Activated CD4-positive, alpha-beta T cell treated with anti-CD3 and anti-CD28 coated beads for 36 hours (primary cell): ENCODE measurements at places on chromosomes 1 and 21. TPM values are rescaled to one million over a fixed set of nuclear protein-coding genes. Genes with fewer than 3 reads are reported as not detected.

KRTAP22-2 gene
- total RNA-seq, result not detected

GRCh38 chr1:20634594-20635084, 1.4 kb downstream of the PINK1 start:
- no peaks in the 10 kb centered on the region for H3K36me3 ChIP-seq
- no peaks in the 10 kb centered on the region for H3K27me3 ChIP-seq
- H3K4me1 ChIP-seq, result peaks cover 9% of the 10 kb centered on the region
- peak; percentile 25 for DNase-seq
- peak overlapping the region; percentile 72 for H3K4me3 ChIP-seq
- no peak overlapping the region for H3K27ac ChIP-seq

- H3K27ac ChIP-seq, result no peak overlapping the region
- H3K4me3 ChIP-seq, result no peak overlapping the region
- H3K27me3 ChIP-seq, result no peaks in the 10 kb centered on the region
- H3K36me3 ChIP-seq, result no peaks in the 10 kb centered on the region
Measured at GRCh38 chr21:17003258-17003615, 509.6 kb upstream of the CXADR start.

DNA sequence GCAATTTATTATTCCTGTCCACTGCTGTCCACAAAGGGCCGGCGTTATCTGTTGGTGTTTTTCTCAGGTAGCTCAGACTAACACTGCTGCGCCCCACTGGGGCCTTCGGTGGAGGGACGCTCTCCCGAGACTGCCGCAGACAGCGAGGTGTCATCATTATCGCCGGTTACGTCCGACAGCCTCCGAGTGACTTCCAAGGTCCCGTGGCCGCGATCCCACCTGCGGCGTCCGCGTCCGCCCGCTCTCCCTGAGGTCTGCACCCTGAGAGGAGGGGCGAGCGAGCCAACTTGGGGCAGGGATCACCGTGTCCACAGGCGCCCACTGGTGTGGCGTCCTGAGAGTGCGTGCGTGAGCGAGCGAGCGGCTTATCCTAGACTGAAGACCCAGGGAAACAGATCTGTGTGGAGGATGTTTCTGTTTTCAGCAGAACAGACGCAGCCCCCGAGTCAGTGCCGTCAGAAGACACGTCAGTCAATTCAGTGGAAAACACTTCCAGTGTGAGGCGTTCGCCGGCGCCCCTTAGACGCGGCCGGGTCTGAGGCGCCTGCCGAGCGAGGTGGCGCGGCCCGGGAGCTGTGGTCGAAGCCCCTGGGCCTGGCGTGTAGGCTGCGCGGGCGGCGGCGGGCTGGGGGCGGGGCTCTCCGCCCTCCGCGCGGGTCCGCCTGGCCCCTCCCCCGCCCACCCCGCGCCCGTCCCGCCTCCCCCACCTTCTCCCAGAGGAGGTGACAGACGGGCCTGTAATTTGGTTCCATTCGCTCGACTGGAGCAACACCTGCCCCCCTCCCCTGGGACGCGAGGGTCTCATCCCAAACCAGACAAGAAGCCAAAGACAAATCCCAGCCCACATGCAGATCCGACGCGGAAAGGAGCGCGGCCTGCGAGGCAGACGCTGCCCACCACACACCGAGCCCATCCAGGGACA, 12.6 kb downstream of the NHLH2 start:
- no peak overlapping the region for H3K27ac ChIP-seq
- H3K36me3 ChIP-seq, result no peaks in the 10 kb centered on the region
- DNase-seq, result peak; percentile 42
- H3K4me1 ChIP-seq, result peaks cover 7% of the 10 kb centered on the region
- peaks cover 53% of the 10 kb centered on the region for H3K27me3 ChIP-seq
- H3K4me3 ChIP-seq, result peak overlapping the region; percentile 52

DNA sequence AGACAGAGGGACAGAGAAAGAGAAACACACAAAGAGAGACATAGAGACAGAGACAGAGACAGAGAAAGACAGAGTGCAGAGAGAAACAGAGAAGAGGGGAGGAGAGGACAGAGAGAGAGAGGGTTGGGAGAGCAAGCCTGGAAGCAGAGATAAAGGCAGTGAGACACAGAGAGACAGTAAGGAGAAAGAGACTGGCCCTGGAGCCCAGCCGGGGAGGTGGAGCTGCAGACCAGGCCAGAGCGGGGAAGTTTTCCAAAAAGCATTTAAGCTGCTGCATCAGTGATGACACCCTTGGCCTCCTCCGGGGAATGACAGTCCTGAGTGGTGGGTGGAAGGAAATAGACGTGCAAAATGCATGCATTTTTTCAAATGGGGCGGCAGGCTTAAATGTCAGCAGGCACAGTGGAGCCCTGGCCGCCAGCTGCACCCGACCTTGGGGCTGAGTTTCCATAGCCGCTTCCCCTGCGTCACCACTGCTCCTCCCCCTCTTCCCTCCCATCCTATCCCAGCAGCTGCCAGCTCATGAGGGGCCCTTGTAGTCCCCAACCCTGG, 95.4 kb upstream of the KLHDC7A start:
- peaks cover 25% of the 10 kb centered on the region for H3K27me3 ChIP-seq
- DNase-seq, result peak; percentile 9
- no peak overlapping the region for H3K4me3 ChIP-seq
- no peak overlapping the region for H3K27ac ChIP-seq
- H3K36me3 ChIP-seq, result no peaks in the 10 kb centered on the region

DNA sequence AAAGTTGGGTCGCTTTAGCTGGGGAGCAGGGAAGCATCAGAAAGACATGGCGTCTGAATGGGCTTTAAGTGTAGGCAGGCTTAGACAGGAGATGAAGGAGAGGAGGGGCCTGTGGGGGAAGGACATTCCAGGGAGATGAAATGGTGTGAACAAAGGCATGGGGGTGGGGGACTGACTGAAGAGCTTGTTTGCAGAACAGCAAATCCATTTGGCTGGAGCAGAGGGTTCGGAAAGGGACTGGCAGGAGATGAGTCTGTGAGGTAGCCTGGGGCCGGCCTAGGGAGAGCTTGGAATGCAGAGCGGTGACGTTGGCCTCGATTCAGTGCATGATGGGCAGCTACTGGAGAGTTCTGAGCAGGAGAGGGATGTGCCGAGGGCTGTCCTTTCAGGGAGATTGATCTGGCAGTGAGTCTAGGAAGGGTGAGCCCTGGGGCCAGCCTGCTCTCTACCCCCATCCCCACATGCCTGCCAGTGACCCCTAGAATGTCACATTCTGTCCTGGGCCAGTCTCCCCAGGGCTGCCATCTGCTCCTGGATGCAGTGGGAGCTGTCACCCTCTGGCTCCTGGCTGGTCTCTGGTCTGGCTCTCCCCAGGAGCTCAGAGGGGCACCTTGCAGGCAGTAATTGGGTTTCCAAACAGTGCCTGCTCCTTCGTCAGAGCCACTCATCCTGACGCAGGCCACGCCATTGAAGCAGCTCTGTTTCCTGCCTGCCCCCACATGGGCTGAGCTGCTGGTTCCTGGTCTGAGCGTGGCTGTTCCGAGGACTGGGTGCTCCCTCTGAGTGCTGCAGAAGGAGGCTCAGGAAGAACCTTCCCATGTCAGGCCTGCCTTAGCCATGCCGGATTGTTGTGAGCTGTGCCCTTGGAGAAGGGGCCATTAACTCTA, 22.3 kb upstream of the TMEM222 start:
- no peak for DNase-seq
- no peaks in the 10 kb centered on the region for H3K36me3 ChIP-seq
- no peaks in the 10 kb centered on the region for H3K27me3 ChIP-seq
- H3K27ac ChIP-seq, result no peak overlapping the region

EPS8L3 gene
- total RNA-seq, result not detected
